ENCODE measurements at places on chromosomes 7 and 10. TPM values are rescaled to one million over a fixed set of nuclear protein-coding genes. Genes with fewer than 3 reads are reported as not detected.

GRCh38 chr10:114391599-114391998 is 12.7 kb downstream of the AFAP1L2 start:
- DNase-seq, result no peak
- no peak overlapping the region for H3K27ac ChIP-seq

DNA sequence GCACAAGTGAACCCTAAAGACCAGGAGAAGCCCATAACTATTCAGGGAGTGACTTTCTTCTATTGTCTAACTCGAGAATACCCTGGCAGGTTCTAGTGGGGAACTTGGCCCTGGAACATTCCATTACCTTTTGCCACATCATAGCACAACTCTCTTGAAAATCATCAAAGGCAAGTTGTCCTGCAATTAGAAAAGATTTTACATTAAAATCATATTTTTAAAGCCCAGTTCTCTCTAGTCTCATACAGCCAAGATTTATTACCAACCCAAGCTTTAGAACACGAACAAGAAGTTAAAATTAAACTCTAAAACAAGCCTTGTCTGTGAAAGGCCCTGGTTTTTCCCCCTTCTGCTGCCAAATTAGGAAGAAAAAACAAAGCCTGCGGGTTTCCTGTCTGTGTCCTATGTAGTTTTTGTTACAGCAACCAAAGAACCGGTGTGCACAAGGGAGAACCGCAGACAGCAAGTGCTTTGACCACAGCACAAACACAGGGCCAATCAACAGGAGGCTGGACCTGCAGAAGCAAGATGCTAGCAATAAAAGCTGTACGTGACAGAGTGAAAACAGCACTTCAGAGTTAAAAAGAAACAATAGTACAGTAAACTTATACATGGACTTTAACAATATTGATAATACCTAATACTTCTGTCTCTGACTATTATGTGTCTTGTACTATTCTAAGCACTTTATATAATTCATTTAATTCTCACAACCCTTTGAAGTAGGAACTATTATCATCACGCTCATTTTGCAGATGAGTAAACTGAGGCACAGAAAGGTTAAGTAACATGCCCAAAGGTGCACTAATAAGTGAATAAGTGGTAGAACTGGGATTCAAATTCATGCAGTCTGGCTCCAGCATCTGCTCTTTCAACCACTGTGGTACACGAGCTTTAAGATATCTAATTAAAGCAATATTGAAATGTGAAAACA is 65.8 kb downstream of the STK17A start:
- H3K36me3 ChIP-seq, result peaks cover 18% of the 10 kb centered on the region
- H3K4me1 ChIP-seq, result peaks cover 56% of the 10 kb centered on the region
- H3K4me3 ChIP-seq, result no peak overlapping the region
- no peaks in the 10 kb centered on the region for H3K27me3 ChIP-seq
- H3K27ac ChIP-seq, result peak overlapping the region; percentile 43
- DNase-seq, result no peak

DNA sequence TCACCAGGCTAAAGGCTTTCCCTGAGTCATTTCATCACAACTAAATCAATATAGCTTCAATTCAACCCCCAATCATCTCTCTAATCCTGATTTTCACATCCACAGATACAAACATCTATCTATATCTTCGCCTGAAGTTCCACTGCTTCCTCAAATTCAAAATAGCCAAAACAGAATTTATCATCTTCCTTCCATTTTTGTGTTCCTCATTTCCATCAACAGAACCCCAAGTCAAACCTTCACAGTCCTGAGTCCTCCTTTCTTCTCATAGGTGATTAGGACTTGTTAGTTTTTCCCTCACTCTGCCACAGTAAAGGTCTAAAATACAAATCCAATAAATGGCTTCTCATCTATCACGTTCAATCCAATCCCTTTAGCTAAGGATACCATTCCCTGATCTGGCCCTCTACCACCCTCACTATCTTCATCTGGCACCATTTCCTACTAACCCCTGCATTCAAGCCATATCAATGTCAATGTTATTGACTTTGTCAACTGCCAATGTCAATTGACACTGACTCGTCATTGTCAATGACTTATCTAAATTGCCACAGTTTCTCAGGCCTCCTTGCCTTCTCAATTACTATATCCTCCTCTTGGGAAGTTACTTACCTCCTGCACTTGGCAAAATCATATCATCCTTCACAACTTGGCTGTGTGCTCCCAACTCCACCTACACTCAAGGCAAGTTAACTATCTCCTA is 2.6 kb downstream of the HYCC1 start:
- no peaks in the 10 kb centered on the region for H3K27me3 ChIP-seq
- no peaks in the 10 kb centered on the region for H3K36me3 ChIP-seq
- H3K4me1 ChIP-seq, result peaks cover 53% of the 10 kb centered on the region
- H3K4me3 ChIP-seq, result no peak overlapping the region
- DNase-seq, result no peak
- H3K27ac ChIP-seq, result no peak overlapping the region

ODAD2 gene
- not detected for total RNA-seq

GRCh38 chr7:156968183-156968582 is 18.7 kb downstream of the NOM1 start:
- H3K4me3 ChIP-seq, result no peak overlapping the region
- H3K4me1 ChIP-seq, result no peaks in the 10 kb centered on the region

DNA sequence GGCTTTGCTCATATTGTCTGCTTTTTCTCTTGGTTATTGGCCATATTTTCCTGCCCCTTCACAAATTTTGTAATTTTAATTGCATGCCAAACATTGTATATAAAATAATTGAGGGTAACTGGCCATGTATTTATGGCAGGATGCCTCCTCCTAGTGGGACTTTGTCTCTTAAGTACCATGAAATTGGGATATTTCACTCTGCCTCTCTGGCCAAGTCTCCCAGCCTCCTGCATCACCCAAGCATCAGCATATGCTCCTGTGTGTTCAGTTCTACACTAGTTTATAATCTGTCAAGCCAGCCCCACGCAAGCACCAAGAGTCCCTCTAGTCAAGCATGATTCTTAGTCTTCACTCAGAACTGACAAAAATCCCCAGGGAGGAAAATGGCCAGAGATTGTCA is 44.2 kb upstream of the FHIP2A start:
- no peak overlapping the region for H3K4me3 ChIP-seq
- H3K36me3 ChIP-seq, result no peaks in the 10 kb centered on the region
- no peak overlapping the region for H3K27ac ChIP-seq
- no peaks in the 10 kb centered on the region for H3K4me1 ChIP-seq
- H3K27me3 ChIP-seq, result 0 out of 3 replicates have a peak, but pooled peaks cover 3% of the 10 kb centered on the region
- DNase-seq, result no peak

EVX1 gene
- total RNA-seq, result not detected

DIP2C gene
- total RNA-seq, result 2.7 TPM

- no peak for DNase-seq
- H3K27ac ChIP-seq, result no peak overlapping the region
- H3K27me3 ChIP-seq, result no peaks in the 10 kb centered on the region
- no peaks in the 10 kb centered on the region for H3K36me3 ChIP-seq
Observed at GRCh38 chr10:113613977-113614690, 49.7 kb downstream of the NRAP start.

- no peak overlapping the region for H3K4me3 ChIP-seq
- H3K36me3 ChIP-seq, result no peaks in the 10 kb centered on the region
- peak; percentile 10 for DNase-seq
- H3K27me3 ChIP-seq, result no peaks in the 10 kb centered on the region
- no peak overlapping the region for H3K27ac ChIP-seq
Observed at GRCh38 chr7:147547252-147547897, 1043.2 kb upstream of the C7orf33 start.

GPNMB gene
- total RNA-seq, result 1.6 TPM

FAM25A gene
- total RNA-seq, result not detected

TSPAN33 gene
- total RNA-seq, result 15.3 TPM

JCAD gene
- 0.04 TPM for total RNA-seq

- DNase-seq, result no peak
- H3K4me1 ChIP-seq, result no peaks in the 10 kb centered on the region
- H3K36me3 ChIP-seq, result no peaks in the 10 kb centered on the region
- H3K27ac ChIP-seq, result no peak overlapping the region
- no peak overlapping the region for H3K4me3 ChIP-seq
Observed at GRCh38 chr10:69715899-69716606, 85.7 kb upstream of the COL13A1 start.

GRCh38 chr10:69732147-69732825 is 69.4 kb upstream of the COL13A1 start:
- H3K4me1 ChIP-seq, result peaks cover 8% of the 10 kb centered on the region
- H3K27me3 ChIP-seq, result no peaks in the 10 kb centered on the region
- no peak overlapping the region for H3K4me3 ChIP-seq
- no peak overlapping the region for H3K27ac ChIP-seq
- no peaks in the 10 kb centered on the region for H3K36me3 ChIP-seq
- no peak for DNase-seq

- no peak overlapping the region for H3K27ac ChIP-seq
- no peaks in the 10 kb centered on the region for H3K36me3 ChIP-seq
Observed at GRCh38 chr10:47361293-47361692, 13.1 kb downstream of the RBP3 start.

DRGX gene
- total RNA-seq, result not detected

GRCh38 chr10:13247246-13247645 is 13.1 kb upstream of the UCMA start:
- no peaks in the 10 kb centered on the region for H3K36me3 ChIP-seq
- no peaks in the 10 kb centered on the region for H3K4me1 ChIP-seq
- no peak for DNase-seq
- H3K27me3 ChIP-seq, result no peaks in the 10 kb centered on the region
- H3K27ac ChIP-seq, result no peak overlapping the region
- H3K4me3 ChIP-seq, result no peak overlapping the region

- H3K27me3 ChIP-seq, result peaks cover 36% of the 10 kb centered on the region
- no peak overlapping the region for H3K4me3 ChIP-seq
- DNase-seq, result no peak
- no peaks in the 10 kb centered on the region for H3K36me3 ChIP-seq
- peaks cover 28% of the 10 kb centered on the region for H3K4me1 ChIP-seq
Observed at GRCh38 chr10:3396116-3396515, 223.5 kb upstream of the PITRM1 start.

GRCh38 chr7:2251841-2252771 is 10.1 kb downstream of the NUDT1 start:
- H3K36me3 ChIP-seq, result peaks cover 20% of the 10 kb centered on the region
- no peaks in the 10 kb centered on the region for H3K27me3 ChIP-seq
- H3K4me3 ChIP-seq, result no peak overlapping the region
- H3K27ac ChIP-seq, result no peak overlapping the region
- DNase-seq, result no peak

DNA sequence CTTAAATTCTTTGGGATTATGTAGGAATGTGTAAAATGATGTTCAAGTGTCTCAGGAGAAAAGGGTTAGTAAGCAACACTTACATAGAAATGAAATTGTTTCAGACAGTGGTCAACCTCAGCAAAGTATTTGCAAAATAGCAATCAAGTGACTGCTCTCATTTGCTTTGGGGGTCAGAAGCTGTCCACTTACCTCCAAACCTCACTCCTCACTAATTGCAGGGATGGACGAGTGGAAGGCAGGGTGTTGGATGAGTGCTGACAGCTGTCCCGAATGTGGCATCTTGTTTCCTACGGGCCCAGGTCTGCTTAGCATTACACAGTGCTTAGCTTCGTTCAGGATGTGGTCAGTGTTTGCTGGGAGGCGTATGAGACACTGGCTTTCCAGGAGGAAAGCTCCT is 437.0 kb downstream of the SUGCT start:
- H3K4me1 ChIP-seq, result no peaks in the 10 kb centered on the region
- no peak overlapping the region for H3K27ac ChIP-seq
- H3K36me3 ChIP-seq, result no peaks in the 10 kb centered on the region
- H3K4me3 ChIP-seq, result no peak overlapping the region
- H3K27me3 ChIP-seq, result no peaks in the 10 kb centered on the region

GRCh38 chr7:74586258-74587175 is 71.0 kb upstream of the GTF2I start:
- peaks cover 62% of the 10 kb centered on the region for H3K4me1 ChIP-seq
- DNase-seq, result no peak
- no peak overlapping the region for H3K27ac ChIP-seq
- no peak overlapping the region for H3K4me3 ChIP-seq
- H3K27me3 ChIP-seq, result no peaks in the 10 kb centered on the region
- peaks cover 3% of the 10 kb centered on the region for H3K36me3 ChIP-seq

Data from HepG2 (cell line).